NCI-H526 treated with DMSO at 0.1 percent for 48 hours (cell line): ENCODE measurements at places on chromosomes 16 and 17.

- no peak for DNase-seq
Observed at GRCh38 chr17:19278729-19279128, 41.6 kb downstream of the EPN2 start.

GRCh38 chr16:11319529-11320146 is 25.6 kb upstream of the RMI2 start:
- no peak for DNase-seq

GRCh38 chr16:4700380-4700996 is 7.1 kb downstream of the NUDT16L1 start:
- DNase-seq = no peak

GRCh38 chr17:81734405-81735263 is 22.6 kb downstream of the SLC25A10 start:
- DNase-seq = no peak

- no peak for DNase-seq
Observed at GRCh38 chr17:44604768-44605485, 47.6 kb downstream of the FZD2 start.

DNA sequence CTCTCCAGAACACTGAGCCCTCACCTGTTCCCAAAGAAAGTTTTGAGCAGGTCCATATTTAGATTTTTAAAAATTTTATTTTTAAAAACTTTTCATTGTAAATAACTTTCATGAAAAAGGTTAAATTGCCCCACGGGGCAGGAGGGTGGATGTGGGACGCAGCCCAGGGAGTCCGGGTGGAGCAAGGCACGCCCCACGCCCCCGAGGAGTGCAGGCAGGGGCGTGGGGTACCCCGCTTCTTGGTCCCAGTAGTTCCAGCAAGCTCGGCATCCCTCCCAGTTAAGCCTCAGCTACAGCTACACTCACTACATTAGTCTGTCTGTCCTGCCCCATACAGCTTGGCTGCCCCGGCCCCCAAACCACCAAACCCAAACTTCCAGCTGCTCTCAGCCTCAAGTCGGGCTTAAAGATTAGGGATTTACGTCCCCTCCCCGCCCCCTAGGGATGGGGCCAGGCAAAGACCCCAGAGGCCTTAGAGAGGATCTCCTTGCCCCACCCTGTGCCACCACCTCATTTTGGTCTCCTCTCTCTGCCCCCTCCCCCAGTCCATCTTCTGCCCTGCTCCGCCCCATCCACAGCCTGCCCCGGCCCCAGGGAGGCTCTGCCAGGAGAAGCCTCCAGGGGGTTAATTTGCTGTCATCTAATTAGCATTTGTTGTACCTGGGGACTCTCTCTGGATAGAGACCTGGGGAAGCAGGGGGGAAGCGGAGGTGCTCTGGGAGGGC is 4.6 kb downstream of the FOXJ1 start:
- DNase-seq = peak; percentile 12

DNA sequence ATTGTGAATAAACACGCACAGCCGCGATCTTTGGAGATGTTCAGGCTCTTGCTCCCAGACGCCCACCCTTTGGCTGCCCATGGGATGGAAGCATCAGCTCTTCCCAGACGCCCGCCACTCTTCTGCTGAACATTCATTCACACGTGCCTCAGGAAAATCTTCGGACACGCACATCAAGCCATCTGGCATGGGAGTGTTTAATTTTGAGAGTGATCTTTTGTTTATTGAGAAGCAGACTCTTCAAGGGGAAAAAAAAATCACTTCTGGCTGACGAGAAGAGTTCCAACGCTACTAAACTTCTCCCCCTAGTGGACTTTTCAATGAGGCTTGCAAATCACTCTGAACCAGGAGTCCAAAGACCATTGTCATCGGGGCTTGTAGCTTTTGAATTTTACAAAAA is 62.0 kb upstream of the NUDT7 start:
- DNase-seq = peak; percentile 9

- DNase-seq = no peak
Observed at GRCh38 chr17:65799454-65799853, 238.0 kb upstream of the AXIN2 start.

GRCh38 chr17:68089881-68090280 is 54.3 kb downstream of the KPNA2 start:
- DNase-seq = no peak
